ENCODE measurements at places on chromosomes 6 and 20.

- peaks cover 31% of the 10 kb centered on the region for H3K4me1 ChIP-seq
- ATAC-seq: no peak
Measured at GRCh38 chr20:51560550-51561307, 18.2 kb upstream of the NFATC2 start.

GRCh38 chr20:58251979-58252591 is 23.6 kb upstream of the ANKRD60 start:
- H3K27ac ChIP-seq: no peak overlapping the region
- ATAC-seq: no peak
- H3K4me3 ChIP-seq: no peak overlapping the region
- peaks cover 54% of the 10 kb centered on the region for H3K36me3 ChIP-seq

DNA sequence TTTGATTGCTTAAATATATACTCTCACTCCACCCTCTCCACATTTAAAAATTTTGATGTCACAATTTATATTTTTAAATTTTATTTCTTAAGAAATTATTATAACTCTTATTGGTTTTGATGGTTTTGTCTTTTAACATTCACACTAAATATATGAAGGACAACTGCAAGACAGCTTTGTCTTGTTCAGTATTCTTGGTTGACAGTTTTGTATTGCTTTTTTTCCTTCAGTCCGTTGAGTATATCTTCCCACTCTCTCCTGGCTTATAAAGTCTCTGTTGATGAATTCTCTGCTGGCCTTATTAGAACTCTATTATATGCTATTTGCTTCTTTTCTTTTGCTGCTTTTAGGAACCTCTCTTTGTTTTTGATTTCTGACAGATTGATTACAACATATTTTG is 392.2 kb downstream of the C6orf118 start:
- no peaks in the 10 kb centered on the region for H3K4me1 ChIP-seq
- no peak overlapping the region for H3K4me3 ChIP-seq
- H3K27ac ChIP-seq: no peak overlapping the region
- H3K36me3 ChIP-seq: no peaks in the 10 kb centered on the region
- no peak for ATAC-seq

DNA sequence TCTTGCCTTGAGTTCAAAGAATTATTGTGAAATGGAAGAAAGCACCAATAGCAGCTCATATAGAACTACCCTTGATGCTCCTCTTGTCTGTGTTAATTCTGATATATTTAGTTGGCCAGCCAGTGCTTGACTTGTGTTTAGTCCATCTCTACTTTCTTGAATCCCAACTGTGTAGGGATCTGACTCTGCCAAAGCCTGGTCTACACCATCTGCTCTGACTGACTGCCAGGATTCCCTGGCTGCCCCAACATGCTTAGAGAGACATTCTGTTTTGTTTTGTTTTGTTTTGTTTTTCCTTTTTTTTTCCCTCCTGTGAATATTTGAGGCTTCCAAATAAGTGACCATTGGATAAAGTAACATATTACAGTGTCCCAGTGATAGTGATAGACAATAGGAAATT is 953.7 kb upstream of the MANEA start:
- no peak overlapping the region for H3K4me3 ChIP-seq
- no peaks in the 10 kb centered on the region for H3K27me3 ChIP-seq
- no peak overlapping the region for H3K27ac ChIP-seq
- H3K36me3 ChIP-seq: no peaks in the 10 kb centered on the region

- peaks cover 6% of the 10 kb centered on the region for H3K4me1 ChIP-seq
- H3K27ac ChIP-seq: no peak overlapping the region
- ATAC-seq: no peak
- no peaks in the 10 kb centered on the region for H3K36me3 ChIP-seq
Measured at GRCh38 chr20:57530327-57530981, 5.5 kb upstream of the CTCFL start.

Data from stimulated activated memory B cell treated with anti-CD40 and anti-IgM and Interleukin-4, amounts not matched to agents 10 μg/mL and 1 μg/mL and 100 μg/mL, for 72 hours (primary cell).